ENCODE measurements at places on chromosomes 2 and 18.

- no peak for DNase-seq
Observed at GRCh38 chr18:22846088-22846683, 86.9 kb upstream of the RBBP8 start.

DNA sequence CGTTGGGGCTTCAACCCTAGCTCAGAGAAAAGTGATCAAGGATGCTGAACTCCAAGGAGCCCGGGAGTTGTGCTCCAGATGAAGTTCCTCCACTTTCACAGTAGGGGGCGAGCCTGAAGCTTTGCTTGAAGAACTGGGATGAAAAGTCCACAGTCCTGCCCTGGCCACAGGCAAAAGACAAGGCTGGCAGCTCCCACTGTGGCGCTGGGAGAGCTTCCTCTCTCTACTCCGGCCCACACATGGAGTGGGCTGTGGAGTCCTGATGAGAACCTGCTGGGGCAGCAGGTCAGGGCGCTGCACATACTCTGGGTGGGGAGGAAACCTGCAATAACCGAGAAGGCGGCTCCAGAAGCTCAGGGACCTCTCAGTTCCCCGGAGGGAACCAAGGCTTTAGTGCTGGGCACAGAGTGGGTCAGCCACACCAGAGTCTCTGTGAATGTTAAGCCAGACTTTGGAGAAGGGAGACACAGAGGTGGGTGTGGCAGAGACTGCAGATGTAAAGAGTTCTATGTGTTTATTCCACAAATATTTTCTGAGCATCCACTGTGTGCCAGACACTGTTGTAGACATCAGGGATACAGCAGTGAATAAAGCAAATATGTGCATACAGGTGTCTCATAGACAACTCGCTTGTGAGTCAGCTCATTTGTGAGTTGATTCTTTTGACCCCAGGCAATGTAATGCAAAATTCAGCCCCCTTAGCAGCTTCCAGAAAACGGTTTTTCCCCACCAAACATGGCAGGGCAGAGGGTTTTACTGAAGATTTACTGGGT lies 48.0 kb upstream of the MRPL33 start:
- DNase-seq = no peak

GRCh38 chr2:233919938-233920337 lies 2.8 kb downstream of the TRPM8 start:
- no peak for DNase-seq

DNA sequence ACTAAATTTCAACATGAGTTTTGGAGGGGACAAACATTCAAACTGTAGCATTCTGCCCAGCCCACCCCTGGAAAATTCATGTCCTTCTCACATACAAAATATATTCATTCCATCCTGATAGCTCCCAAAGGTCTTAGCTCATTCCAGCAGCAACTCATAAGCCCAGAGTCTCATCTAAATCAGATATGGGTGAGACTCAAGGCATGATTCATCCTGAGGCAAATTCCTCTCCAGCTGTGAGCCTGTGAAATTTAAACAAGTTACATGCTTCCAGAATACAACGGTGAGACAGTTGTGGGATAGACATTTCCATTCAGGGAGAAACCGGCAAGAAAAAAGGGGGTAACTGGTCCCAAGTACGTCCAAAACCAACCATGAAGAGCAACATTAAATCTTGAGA lies 43.5 kb upstream of the FAHD2A start:
- DNase-seq = no peak

DNA sequence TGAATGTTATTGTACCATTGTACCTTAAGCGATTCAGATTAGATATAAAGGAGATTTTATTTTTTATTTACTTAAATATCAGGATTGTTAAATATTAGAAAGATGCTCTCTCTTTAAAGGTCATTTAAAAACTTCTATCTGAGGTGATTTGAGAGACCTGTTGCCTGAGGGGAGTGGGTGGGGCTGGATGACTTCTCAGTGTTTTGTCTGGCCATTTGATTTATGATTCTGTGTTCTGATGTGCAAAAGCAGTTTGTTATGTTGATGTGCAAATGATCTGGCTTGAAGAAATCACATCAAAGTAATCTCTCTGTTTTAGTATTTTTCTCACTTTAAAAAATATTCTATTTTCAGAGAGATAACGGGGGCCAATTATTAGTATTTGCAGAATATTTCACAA lies 370.8 kb downstream of the NUP35 start:
- no peak for DNase-seq

DNA sequence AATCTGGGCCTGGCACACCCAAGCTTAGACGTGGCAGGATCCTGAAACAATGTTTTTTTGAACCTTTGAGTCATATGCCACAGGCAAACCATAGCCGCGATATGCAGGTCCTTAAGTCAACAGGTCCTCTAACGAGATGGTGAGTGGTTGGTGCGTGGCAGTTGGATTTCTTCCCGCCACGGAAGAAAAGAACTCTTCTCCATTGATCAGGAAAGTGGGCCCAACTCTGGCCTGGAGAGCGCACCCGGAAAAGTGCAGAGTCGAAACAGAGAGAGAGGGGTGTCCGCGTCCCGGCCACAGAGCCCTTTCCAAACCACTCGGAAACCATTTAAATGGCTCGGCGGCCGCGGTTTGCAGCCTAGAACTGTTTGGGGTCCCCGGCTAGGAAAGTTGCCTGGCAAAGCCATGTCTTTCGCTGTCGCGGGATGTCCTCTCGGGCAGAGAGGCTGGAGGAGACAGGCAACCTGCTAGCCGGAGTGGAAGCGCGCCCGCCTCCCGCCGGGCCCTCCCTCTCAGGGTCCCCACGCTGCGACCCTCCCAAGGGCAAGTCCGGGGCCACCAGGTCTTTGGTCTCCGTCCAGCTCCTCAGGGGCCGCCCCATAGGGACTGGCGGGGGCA lies 777 bp downstream of the GALNT3 start:
- peak; percentile 3 for DNase-seq

DNA sequence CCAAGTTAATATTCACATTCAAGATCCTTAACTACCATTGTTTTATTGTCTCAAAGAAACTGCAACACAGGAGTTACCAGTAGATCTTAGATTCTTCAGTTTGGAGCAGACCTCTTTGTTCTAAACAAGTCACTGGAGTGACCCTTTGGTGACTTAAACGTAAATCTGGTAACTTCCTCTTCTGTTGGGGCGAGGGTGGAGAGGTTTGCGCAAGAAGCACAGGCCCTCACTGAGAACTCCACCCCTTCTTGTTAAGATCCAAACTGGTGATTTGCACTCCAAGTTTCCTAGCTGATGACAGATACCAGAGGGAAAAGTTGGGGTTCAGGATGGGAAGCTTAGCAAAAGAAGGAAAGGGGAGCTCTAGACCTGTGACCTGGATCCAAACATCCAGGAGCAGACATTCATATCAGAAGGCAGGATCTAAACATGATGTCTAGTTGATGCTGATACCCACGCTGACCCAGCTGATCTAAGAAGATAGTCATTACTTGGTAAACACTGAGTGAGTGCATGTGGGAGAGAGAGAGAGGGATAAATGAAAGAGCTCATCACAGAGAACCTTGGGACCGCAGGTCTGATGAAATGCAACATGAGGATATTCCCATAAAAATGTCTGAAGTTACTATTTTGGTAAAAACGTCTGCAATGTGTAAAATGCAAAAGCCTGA lies 256.0 kb downstream of the CDH20 start:
- DNase-seq = no peak

- no peak for DNase-seq
Observed at GRCh38 chr2:3635171-3635974, 22.6 kb upstream of the ALLC start.

DNA sequence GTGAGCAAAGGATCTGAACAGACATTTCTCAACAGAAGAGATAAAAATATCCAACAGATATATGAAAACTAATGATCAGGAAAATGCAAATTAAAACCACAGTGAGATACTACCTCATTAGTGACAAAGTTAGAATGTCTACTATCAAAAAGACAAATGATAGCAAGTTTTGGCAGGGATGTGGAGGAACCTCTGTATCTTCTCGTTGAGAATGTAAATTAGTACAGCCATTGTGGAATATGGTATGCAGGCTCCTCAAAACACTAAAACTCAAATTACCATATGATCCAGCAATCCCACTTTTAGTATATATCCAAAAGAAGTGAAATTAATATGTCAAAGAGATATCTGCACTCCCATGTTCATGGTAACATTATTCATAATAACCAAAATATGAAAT lies 427.1 kb downstream of the LRRTM4 start:
- DNase-seq = no peak

DNA sequence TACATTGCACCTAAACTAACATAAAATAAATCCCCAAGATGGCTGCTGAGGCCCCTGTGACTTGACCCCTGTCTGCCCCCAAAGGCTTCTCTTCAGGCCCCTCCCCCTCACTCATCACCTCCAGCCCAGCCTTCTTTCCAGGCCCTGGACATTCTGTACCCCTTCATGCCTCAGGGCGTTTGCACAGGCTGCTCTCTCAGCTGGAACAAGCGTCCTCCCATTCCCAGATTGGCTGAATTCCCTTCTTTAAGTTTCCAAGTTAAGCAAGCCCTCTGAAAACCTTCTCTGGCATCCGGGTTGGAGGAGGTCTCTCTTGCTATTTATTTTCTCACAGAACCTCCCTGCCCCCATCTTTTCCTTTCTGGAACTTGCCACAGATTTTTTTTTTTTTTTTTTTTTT lies 165.2 kb upstream of the BCL2L11 start:
- no peak for DNase-seq

DNA sequence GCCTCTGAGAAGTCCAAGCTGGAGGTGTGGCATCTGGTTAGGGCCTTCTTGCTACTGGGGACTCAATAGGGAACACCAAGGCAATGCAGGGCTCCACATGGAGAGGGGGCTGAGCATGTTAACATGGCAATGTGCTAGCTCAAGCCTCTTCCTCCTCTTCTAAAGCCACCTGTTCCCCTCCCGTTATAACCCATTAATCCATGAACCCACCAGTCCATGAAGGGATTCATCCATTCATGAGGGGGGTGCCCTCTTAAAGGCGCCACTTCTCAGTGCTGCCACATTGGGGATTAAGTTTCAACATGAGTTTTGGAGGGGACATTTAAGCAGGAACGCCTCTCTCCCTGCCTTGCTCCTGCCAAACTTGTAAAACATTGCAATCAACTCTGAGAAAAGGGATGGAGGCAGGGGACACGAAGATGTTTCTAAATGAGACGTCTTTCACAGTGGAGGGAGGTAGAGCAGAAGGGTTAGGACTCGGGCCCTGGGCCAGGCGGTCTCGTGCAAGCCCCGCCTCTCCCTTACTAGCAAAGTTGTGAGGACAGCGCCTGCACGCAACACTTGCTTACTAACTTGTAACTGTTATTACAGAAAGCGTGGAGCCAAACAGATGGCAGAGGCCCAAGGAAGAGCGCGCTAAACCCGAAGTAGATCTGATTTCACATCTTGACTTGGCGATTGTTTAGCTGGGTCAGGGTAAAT lies 118.2 kb upstream of the ZNF516 start:
- no peak for DNase-seq

GRCh38 chr18:12066910-12067511 lies 26.6 kb upstream of the ANKRD62 start:
- no peak for DNase-seq

GRCh38 chr2:71992036-71992435 lies 155.6 kb downstream of the CYP26B1 start:
- no peak for DNase-seq

DNA sequence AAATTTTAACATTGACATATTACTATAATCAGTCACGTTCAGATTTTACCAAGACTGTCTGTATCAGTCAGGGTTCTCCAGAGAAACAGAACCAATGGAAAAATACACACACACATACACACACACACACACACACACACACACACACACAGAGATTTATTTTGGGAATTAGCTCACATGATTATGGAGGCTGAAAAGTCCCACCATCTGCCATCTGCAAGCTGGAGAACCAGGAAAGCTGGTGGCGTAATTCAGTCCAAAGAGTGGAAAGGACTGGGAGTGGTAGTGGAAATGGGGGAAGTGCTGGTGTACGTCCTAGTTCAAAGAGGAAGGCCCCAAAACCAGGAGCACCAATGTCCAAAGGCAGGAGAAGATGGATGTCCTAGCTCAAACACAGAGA lies 166.4 kb downstream of the AKAIN1 start:
- no peak for DNase-seq

DNA sequence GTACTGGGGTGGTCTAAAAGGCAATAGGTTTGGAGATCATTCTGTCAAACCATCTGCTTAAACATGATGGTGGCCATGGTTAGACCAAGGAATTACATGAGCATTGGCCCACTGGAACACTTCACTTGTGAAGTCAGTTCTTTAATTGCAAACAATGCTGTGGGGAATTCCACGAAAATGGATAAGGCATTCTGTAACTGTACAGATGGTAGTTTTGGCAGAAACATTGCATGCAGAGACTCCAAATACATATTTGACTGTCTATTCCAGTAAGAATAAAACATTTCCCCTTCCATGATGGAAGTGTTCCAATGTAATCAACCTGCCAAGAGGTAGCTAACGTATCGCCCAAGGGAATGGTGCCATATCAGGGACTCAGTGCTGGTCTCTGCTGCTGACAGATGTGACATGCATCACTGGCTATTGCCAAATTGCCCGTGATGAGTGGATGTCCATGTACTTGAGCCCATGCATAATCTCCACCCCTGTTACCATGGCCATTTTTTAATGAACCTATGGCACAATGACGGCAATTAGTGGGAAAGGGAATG lies 417.9 kb downstream of the CDH7 start:
- DNase-seq = no peak

DNA sequence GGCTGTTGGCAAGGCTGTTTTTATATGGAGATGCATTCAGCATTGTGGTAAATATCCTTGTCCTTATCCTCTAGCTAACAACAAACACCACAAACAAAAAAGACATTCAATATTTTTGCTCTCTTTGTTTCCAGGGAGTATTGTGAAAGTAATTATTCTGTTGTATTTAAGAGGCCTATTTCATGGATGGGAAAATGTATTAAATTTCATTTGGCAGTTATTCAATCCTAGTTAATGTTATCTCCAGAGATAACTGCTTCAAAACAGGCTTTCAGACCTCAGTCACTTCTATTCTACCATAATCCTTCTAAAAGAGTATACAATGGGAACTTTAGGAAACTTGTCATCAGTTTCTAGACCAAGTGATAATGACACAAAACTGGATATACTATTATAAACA lies 280.5 kb upstream of the CCDC68 start:
- DNase-seq = no peak

GRCh38 chr2:39549000-39549399 lies 111.9 kb upstream of the MAP4K3 start:
- DNase-seq = no peak

DNA sequence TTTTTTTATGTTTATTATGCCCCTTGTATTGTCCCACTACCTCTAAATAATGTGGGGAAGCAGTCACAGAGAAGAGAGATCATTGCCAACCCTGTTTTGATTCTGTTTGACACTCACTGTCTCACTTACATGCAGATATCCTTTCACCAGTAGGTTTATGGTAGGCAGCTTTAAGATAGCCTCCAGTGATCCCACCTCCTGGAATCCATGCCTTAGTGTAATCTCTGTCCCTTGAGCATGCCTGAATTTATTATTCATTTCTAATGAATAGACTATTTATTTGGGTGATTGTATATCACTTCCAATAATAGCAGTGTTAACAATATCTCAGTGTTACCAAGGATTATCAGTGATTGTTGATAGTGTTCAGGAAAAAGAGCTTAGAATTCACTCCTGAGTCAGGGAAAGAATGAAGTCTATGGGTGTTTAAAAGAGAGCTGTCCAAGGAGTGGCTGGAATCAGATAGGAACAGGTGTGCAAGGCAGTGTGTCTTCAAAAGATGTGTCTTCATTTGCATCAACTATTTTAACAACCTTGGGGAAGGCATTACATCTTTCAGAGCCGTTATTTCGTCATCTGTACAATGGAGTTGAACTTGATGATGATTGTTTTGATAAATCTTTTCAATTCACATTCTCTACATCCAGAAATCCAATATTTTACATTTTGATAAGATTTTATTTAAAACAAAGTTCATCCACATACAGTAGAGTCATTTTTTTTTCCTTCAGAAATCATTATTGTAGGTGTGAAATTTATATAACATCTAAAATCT lies 31.9 kb downstream of the PKP4 start:
- no peak for DNase-seq
